ENCODE measurements at places on chromosomes 2 and 18.

GRCh38 chr2:44691174-44691785 lies 250.2 kb upstream of the SIX3 start:
- DNase-seq, result no peak

DNA sequence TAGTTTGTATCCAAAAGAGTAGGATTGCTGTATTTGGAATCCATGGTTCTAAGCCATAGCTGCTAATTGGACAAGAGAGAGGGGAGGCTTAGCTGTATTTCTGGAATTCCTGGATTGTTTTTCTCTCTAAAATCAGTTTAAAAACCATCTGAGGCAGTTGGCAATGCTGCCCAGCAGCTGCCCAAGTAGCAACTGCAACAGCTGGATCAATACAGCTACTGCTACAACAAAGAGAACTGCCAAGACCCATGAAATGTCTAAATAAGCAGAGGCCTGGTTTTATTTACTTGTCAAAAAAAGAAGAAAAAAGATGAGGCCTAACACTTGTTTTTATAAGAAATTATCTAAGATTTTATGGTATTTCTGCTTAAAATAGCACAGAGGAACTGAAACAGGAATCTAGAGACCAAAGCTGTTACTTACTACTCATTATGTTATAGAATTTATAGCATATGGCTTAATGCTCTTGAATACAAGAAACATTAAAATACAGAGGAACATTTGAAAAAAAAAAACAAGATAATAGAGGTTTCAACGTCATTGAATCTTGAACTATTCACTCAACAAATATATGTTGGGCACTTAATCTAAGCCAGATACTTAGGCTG lies 39.1 kb downstream of the TMEFF2 start:
- DNase-seq, result no peak

- no peak for DNase-seq
Measured at GRCh38 chr2:29881089-29881730, 40.2 kb downstream of the ALK start.

- DNase-seq, result no peak
Measured at GRCh38 chr18:69400253-69400975, at the start of gene DOK6. Gene DOK6, plus strand, starts transcription at chr18:69400888.

DNA sequence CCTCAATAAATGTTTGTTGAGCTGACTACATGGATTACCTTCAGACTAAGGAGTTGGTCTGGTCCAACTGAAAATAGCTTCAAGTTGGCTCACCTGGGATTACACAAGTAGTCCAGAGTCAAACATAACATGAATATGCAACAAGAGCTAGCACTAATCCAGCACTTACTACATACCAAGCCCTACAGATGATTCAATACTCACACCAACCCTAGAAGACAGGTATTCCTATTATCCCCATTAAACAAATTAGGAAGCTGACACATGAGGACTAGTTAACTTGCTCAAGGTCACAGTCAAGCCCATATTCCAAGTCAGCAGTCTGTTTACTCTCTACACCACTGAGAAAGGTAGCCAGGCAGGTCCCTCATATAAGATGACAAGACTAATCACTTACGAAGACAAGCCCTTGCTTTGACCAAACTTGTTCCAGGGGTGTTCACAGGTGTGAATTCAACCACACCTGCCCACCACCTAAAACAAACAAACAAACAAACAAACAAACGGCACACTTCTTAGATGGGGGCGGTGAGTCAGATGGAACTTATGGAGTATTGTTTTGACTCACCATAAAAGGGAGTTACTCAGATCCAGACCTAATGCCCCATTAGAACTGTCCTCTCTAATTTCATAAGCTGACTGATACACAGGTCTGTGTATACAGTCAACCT lies 29.1 kb downstream of the TMEM131 start:
- no peak for DNase-seq

GRCh38 chr2:109510136-109511028 lies 103.4 kb downstream of the SEPTIN10 start:
- DNase-seq, result peak; percentile 70

DNA sequence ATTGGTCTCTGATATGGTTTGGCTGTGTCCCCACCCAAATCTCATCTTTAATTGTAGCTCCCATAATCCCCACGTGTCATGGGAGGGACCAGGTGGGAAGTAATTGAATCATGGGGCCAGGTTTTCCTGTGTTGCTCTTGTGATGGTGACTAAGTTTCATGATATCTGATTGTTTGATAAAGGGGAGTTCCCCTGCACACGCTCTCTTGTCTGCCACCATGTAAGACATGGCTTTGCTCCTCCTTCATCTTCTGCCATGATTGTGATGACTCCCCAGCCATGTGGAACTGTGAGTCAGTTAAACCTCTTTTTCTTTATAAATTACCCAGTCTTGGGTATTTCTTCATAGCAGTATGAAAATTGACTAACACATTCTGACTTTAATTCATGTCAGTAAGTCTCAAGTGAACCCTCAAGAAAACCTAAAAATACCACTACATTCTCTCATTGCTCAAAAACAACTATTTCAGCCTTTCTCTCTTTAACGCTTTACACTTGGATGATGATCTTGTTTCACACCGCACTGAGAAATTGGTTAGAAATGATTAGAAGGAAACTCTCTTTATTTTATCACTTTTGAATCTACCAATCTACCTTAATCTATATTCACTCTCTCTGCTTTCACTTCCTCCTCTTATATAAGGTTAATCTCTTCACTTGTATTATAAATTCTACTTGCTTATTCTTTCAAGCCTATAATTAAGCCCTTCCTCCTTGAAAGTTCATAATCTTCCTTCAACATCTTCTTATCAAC lies 110.1 kb downstream of the GALR1 start:
- DNase-seq, result no peak

- no peak for DNase-seq
Measured at GRCh38 chr18:53941601-53942338, 282.7 kb downstream of the MBD2 start.

DNA sequence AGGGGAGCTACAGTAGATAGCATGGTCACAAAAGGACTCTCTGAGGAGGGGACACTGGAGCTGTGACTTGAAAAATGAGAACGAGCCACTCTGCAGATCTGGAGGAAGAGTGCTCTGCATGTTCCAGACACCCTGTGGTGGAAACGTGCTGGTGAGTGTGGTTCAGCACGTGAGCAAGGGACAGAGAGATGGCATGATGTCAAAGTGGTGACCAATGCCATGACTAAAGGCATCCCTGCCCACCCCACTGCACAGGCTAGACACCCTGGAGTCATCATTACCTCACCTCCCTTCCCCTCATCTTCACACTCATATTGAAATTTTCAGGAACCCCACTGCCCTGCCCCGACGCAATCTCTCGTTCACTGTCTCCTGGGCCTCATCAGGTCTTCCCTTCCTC lies 56.5 kb downstream of the SLC4A5 start:
- DNase-seq, result no peak

DNA sequence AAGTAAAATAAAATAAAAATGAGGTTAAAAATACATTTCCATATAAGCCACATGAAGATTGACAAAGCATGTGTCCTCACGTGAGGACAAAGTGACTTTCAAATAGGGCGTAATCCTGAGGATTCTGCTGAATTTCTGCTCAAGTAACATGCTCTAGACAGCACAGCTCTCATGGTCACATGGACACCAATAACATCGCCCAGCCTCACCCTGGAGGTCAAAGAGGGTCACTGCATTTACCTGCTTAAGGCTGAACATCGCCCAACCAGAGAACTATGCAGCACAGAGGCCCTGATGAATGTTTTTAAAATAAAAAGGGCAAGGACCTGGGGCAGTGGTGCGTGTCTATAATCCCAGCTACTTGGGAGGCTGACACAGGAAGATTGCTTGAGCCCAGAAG lies 30.2 kb downstream of the TGFBRAP1 start:
- no peak for DNase-seq
